ENCODE measurements at places on chromosomes 4 and X. TPM values are rescaled to one million over a fixed set of nuclear protein-coding genes. Genes with fewer than 3 reads are reported as not detected.

DNA sequence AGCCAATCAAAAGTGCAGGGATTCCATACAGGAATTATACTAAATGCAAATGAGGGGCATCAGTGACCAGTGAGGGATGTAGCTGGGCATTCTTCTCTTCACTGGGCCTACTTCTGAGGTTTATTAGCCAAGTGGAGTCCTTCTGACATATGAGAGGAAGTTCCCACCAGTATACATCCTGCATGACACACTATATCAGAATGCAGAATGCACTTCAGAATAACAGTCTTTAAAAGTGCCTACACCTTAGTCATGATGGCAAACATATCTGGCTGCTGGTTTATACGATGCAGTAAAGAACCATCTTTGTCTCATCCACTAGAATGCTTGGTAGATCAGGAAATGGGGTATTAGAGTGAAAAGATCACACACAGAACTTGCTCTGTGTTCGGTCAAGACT is 180.3 kb upstream of the PPARGC1A start:
- no peaks in the 10 kb centered on the region for H3K4me1 ChIP-seq
- no peak overlapping the region for H3K4me3 ChIP-seq
- no peaks in the 10 kb centered on the region for H3K36me3 ChIP-seq

GRCh38 chrX:53883196-53883595 is 161.1 kb downstream of the PHF8 start:
- no peak for DNase-seq
- H3K27me3 ChIP-seq = peaks cover 3% of the 10 kb centered on the region
- no peak overlapping the region for H3K4me3 ChIP-seq
- H3K27ac ChIP-seq = no peak overlapping the region
- H3K4me1 ChIP-seq = no peaks in the 10 kb centered on the region

DNA sequence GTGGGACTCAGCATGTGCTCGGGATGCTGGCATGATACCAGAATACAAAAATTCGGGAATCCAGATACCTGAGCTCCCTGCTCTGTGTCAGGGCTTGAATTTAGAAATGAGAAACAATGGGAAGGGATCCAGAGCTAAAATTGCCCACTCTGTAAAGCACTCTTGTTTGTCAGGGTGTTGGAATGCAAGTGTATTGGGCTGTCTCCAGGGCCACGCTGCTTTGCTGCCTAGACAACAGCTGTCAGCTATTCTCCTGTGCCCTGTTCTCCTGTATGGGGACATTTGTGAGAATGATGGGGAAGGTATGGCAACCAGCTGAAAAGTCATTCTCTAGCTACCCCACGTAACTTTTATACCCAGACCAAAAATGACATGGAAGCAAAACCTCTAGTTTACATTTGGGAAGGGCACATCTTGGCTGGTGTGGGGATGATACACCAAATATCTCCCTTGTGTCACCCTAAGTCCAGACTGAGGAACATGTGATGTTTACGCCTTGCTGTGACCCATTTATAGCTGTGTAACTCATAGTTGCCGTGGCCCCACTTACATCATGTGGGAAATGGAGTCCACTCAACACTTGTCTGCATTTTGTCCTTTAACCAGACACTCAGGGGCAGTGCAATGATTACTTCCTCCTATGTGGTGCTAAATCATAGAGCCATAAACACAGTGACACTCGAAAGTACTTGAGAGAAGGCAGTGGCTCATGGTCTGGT is 46.6 kb downstream of the SMPX start:
- no peak for DNase-seq
- H3K4me1 ChIP-seq = no peaks in the 10 kb centered on the region
- no peaks in the 10 kb centered on the region for H3K36me3 ChIP-seq
- H3K27me3 ChIP-seq = no peaks in the 10 kb centered on the region
- no peak overlapping the region for H3K27ac ChIP-seq

- no peaks in the 10 kb centered on the region for H3K27me3 ChIP-seq
- no peak overlapping the region for H3K27ac ChIP-seq
- H3K36me3 ChIP-seq = no peaks in the 10 kb centered on the region
- no peak for DNase-seq
- H3K4me3 ChIP-seq = no peak overlapping the region
These were observed 455.0 kb downstream of the ZIC3 start for GRCh38 chrX:138020941-138021340.

DNA sequence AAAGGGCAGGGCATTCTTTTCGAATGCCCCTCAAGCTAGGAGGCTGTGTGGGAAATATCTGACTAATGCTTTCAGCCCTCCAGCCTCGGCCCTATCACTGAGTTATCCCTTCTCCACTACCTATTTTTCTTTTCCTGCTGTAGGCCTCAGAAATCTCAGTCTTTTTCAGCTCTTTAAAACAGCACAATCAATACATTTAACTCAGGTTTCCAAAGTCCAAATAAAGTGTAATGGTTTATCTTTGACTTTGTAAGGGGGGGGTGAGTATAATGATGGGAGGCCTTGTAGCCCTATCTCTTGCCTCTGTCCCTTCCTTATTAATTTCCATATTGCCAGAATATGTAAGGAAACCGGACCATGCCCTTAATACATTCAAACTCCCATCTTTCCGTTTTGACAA is 1.6 kb upstream of the WNK3 start:
- no peak overlapping the region for H3K27ac ChIP-seq
- no peak for DNase-seq
- H3K27me3 ChIP-seq = peaks cover 28% of the 10 kb centered on the region

GRCh38 chrX:23959781-23960180 is 52.0 kb downstream of the CXorf58 start:
- no peaks in the 10 kb centered on the region for H3K36me3 ChIP-seq
- peak; percentile 12 for DNase-seq
- peaks cover 6% of the 10 kb centered on the region for H3K4me1 ChIP-seq
- peak overlapping the region; percentile 24 for H3K27ac ChIP-seq

GRCh38 chr4:3307060-3307459 is 14.2 kb downstream of the RGS12 start:
- H3K36me3 ChIP-seq = no peaks in the 10 kb centered on the region
- H3K4me3 ChIP-seq = no peak overlapping the region
- DNase-seq = no peak
- H3K4me1 ChIP-seq = peaks cover 40% of the 10 kb centered on the region

DNA sequence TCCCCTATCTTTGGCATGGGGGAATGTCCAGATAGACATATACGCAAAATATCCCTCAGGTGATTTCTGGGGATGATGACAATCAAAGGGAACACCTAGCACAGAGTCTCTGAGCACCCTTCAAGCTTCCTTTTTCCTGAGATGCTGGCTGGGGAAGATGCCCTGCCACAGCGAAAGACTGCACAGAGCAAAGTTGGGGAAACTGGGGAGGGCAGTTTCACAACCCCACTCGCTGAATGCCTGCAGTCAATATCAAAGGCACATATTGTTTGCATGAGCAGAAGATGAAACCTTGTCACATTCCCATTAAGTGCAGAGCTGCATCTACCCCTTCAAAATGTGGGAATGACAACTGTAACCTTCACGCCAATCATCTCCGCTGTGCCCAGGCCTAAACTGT is 2.6 kb downstream of the GPC4 start:
- H3K4me3 ChIP-seq = no peak overlapping the region
- H3K27me3 ChIP-seq = peaks cover 32% of the 10 kb centered on the region
- no peak overlapping the region for H3K27ac ChIP-seq
- H3K4me1 ChIP-seq = peaks cover 7% of the 10 kb centered on the region
- DNase-seq = no peak

GRCh38 chr4:125734504-125734903 is 419.7 kb downstream of the FAT4 start:
- no peak overlapping the region for H3K4me3 ChIP-seq
- no peaks in the 10 kb centered on the region for H3K36me3 ChIP-seq
- no peaks in the 10 kb centered on the region for H3K27me3 ChIP-seq
- H3K27ac ChIP-seq = no peak overlapping the region
- DNase-seq = no peak

DNA sequence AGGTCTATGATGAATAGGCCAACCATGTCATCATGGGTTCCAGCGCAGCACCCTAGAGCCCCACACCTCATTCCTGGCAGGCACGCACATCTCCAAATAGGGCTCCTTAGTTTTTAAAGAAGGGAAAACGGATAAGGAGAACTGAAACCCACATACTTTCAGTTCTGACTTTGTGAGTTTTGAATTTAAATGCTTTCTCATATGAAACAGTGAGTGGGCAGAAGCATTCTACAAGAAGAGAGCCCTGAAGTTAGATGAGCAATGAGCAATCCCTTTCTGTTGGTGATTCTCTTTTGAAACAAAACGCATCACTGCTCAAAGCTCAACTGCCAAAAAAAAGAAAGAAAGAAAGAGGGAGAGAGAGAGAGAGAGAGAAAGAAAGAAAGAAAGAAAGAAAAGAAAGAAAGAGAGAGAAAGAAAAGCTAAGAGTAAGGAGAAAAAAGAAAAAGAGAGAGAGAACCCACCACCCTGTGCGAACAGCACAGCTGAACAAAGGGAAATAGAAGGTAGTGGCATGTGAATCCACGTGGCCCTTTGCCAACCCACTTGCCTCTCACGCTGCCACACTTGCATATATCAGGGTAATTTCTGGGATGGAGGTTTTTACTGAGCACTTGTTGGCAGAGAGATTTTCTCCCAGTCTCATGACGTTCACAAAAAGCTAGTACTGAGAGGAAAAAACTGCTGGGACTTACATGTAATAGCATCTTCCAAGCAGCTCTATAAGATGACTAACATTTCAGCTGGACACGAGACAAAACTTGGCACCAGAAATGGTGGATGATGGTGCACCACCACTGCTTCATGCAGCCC is 31.0 kb downstream of the TMSB4X start:
- H3K4me1 ChIP-seq = peaks cover 68% of the 10 kb centered on the region
- peak overlapping the region; percentile 99 for H3K27ac ChIP-seq
- H3K36me3 ChIP-seq = no peaks in the 10 kb centered on the region
- DNase-seq = peak; percentile 52
- H3K27me3 ChIP-seq = no peaks in the 10 kb centered on the region

GRCh38 chr4:150768497-150768896 is 186.5 kb downstream of the MAB21L2 start:
- H3K4me1 ChIP-seq = peaks cover 14% of the 10 kb centered on the region
- H3K27me3 ChIP-seq = no peaks in the 10 kb centered on the region
- peaks cover 6% of the 10 kb centered on the region for H3K36me3 ChIP-seq

GRCh38 chrX:70433848-70434351 is 10.7 kb upstream of the DLG3 start:
- H3K4me3 ChIP-seq = peak overlapping the region; percentile 86
- no peaks in the 10 kb centered on the region for H3K36me3 ChIP-seq
- H3K4me1 ChIP-seq = peaks cover 7% of the 10 kb centered on the region
- peak; percentile 83 for DNase-seq

DNA sequence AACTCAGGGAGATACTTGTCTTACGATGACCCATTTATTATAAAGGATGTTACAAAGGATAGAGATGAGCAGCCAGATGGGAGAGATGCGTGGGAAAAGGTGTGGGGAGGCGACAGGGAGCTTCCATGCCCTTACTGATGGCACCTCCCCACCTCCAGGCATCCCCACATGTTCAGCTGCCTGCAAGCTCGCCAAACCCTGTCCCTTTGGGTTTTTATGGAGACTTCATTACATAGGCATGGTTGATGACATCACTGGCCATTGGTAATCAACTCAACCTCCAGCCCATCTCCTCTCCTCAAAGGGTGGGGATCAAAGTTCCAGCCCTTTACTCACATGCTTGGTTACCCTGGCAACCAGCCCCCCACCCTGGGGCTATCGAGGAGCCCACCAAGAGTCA is 29.4 kb upstream of the SLC2A9 start:
- no peak for DNase-seq
- H3K4me1 ChIP-seq = no peaks in the 10 kb centered on the region
- no peaks in the 10 kb centered on the region for H3K27me3 ChIP-seq
- H3K36me3 ChIP-seq = peaks cover under 1% of the 10 kb centered on the region
- no peak overlapping the region for H3K27ac ChIP-seq

DNA sequence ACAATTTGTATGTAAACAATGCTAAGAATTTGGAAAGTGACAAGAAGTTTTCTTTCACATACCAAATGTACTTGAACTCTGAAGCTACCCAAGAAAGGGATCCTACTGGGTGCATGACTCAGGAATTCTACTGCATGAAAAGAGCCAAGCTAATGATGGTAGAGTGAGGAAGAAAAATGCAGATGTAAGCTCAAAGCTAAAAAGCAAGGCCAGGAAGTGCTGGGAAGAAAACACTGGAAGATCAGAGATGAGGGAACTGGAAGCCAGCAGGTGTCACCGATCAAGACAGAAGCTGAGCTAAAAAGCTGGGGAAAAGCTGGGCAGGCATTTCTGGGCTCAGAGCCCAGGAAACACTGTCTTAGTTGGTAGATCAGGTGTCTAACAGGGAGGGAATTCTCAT is 449.1 kb downstream of the NKX6-1 start:
- H3K27me3 ChIP-seq = no peaks in the 10 kb centered on the region
- DNase-seq = no peak
- no peak overlapping the region for H3K4me3 ChIP-seq
- no peak overlapping the region for H3K27ac ChIP-seq
- H3K36me3 ChIP-seq = no peaks in the 10 kb centered on the region

GRCh38 chrX:150486011-150486410 is 82.4 kb upstream of the MTM1 start:
- DNase-seq = peak; percentile 52
- H3K27me3 ChIP-seq = no peaks in the 10 kb centered on the region
- H3K4me3 ChIP-seq = no peak overlapping the region
- H3K36me3 ChIP-seq = no peaks in the 10 kb centered on the region
- H3K27ac ChIP-seq = no peak overlapping the region
- H3K4me1 ChIP-seq = peaks cover 27% of the 10 kb centered on the region

DNA sequence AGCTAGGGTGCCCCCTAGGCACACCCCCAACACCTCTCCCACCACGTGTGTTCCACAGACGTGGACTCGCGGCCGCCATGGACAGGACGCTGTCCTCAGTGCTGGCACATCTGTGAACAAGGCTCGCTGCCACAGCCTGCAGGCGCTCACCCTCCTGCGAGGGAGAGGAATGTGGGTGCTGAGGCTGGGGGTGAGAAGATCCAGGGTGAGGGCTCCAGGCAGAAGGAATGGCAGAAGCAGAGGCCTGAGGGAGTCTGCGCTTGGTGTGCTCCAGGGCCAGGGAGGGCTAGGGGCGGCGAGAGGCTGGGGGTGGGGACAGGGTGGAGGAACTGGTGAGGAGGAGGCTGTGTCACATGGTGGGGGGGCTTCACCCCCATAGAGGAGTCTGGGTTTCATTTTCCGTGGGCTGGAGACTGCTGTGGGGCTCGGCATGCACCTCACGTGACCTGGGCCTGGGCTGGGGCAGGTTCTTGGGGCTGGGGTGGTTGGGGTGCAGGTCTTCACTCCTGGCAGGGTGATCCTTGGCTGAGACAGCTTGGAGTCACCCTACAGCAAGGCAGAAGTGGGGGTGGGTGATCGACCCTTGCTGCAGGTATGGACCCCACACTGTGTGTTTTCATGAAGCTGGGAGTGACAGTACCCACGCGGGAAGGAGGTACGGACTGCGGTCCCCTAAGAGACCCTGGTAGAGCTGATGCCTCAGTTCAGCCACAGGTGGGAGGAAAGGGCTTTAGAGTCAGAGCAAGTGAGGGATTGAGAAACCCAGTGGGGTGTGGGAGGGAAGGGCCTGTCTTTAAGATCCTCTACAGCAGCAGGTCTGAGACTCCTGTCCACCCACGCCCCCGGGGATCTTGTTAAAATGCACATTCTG is 103.7 kb downstream of the PSAPL1 start:
- H3K27me3 ChIP-seq = peaks cover 5% of the 10 kb centered on the region
- no peak for DNase-seq
- no peak overlapping the region for H3K4me3 ChIP-seq
- no peaks in the 10 kb centered on the region for H3K36me3 ChIP-seq

FGF13 gene
- not detected for total RNA-seq

FRMD7 gene
- not detected for total RNA-seq

UGT2B10 gene
- not detected for total RNA-seq

ZNF157 gene
- total RNA-seq = 0.50 TPM

MBNL3 gene
- total RNA-seq = 13.7 TPM

HSD17B13 gene
- total RNA-seq = 0.12 TPM

RGN gene
- total RNA-seq = not detected

MMRN1 gene
- not detected for total RNA-seq

SPOCK3 gene
- not detected for total RNA-seq

MAGEA9 gene
- not detected for total RNA-seq

LRIT3 gene
- total RNA-seq = 0.14 TPM

Data from activated CD4-positive, alpha-beta memory T cell treated with anti-CD3 and anti-CD28 coated beads for 36 hours (primary cell).